ENCODE measurements at places on chromosomes 16 and 17.
A peak's percentile ranks its signal among the peaks of the same experiment; 100 is the strongest.

GRCh38 chr16:67082100-67082499 lies 27.6 kb upstream of the PHAF1 start:
- no peak overlapping the region for H3K4me3 ChIP-seq
- H3K27me3 ChIP-seq: no peaks in the 10 kb centered on the region
- no peak overlapping the region for H3K27ac ChIP-seq
- no peaks in the 10 kb centered on the region for H3K4me1 ChIP-seq

DNA sequence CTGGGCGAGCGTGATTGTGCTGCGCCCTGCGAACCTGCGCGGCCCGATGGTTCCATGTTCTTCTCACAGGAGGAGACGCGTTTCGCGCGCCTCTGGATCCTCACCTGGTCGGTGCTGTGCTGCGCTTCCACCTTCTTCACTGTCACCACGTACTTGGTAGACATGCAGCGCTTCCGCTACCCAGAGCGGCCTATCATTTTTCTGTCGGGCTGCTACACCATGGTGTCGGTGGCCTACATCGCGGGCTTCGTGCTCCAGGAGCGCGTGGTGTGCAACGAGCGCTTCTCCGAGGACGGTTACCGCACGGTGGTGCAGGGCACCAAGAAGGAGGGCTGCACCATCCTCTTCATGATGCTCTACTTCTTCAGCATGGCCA lies 1.0 kb downstream of the FZD2 start:
- H3K4me1 ChIP-seq: peaks cover 22% of the 10 kb centered on the region
- H3K27me3 ChIP-seq: no peaks in the 10 kb centered on the region
- H3K4me3 ChIP-seq: peak overlapping the region; percentile 49
- H3K36me3 ChIP-seq: no peaks in the 10 kb centered on the region
- peak overlapping the region; percentile 94 for H3K27ac ChIP-seq

DNA sequence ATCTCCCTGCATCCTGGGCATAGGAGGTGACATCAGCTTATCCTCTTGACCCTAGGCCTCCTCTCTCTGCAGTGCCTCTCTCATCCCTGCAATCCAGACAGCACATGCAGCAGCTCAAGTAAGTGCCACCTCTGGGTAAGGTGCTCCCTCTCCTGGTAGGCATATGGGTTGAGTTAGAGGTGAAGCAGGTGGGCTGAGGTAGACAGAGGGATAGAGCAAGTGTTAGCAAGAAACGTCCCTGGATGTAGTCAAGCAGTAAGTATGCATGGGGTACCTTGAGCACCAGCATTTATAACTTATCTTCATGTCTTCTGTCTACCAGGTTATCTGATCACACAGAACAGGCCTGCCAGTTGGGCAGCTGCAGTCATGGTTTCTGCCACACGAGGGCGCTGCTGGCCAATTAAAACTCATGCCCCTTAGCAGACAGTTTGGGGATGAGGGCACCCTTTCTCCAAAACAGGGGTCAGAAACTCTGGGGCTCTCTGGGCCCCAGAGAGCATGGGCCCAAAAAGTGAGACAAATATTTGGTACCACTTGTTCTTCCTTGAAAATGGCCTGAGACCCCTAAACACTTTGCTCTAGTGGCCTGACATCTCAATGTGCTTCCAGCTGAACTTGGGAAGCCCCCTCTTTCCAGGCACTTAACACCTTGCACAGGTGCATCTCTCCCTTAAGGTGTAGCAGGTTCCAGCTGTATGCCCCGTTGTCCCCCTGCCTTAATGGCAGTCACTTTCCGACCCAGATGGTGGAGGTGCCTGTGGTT lies 59.8 kb downstream of the NEUROD2 start:
- no peak overlapping the region for H3K27ac ChIP-seq
- H3K4me1 ChIP-seq: no peaks in the 10 kb centered on the region
- H3K36me3 ChIP-seq: peaks cover 8% of the 10 kb centered on the region
- peak; percentile 55 for DNase-seq

DNA sequence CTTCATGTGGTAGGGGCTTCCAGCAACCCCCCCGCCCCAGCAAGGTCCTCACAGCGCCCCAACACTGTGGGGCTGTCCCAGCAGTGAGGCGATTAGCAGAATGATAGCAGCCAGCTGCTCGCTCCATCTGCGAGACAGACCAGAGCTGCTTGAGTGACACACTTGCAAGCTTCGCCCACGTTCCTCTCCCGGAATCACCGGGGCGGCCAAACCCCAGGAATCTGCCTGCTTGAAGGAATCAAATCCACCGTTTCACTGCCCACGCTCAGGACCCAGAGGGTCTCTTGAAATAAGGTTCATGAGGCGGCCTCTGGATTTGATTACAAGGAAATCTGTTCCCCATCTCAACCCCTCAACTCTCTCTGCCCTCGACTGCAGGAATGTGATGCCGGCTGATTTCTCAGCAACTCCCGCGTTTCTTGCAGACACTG lies 356.0 kb downstream of the C16orf95 start:
- H3K4me1 ChIP-seq: peaks cover 9% of the 10 kb centered on the region
- H3K27me3 ChIP-seq: no peaks in the 10 kb centered on the region
- no peak for DNase-seq
- no peaks in the 10 kb centered on the region for H3K36me3 ChIP-seq

DNA sequence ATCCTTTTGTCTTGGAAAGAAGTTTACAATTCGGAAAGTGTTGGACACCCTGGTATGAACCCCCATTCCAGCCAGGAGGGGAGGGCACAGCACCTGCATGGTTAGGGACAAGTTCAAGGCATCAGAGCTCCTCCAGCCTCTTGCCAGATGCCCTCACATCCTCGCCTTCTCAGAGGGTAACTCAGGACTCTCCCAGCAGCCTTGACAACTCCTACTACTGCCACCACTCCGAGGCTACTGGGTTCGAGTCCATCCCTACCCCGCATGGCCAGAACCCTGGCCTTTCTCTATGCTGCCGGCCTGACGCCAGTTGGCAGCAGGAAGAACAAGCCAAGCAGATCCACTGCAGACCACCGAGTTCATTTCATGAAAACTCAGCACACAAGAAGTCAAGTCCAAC lies 34.1 kb downstream of the AXIN2 start:
- H3K27me3 ChIP-seq: no peaks in the 10 kb centered on the region
- H3K4me3 ChIP-seq: no peak overlapping the region
- peak overlapping the region; percentile 47 for H3K27ac ChIP-seq
- peaks cover 9% of the 10 kb centered on the region for H3K36me3 ChIP-seq
- H3K4me1 ChIP-seq: peaks cover 32% of the 10 kb centered on the region

GRCh38 chr16:85712801-85713200 lies 24.0 kb upstream of the GINS2 start:
- peaks cover 26% of the 10 kb centered on the region for H3K27me3 ChIP-seq
- no peaks in the 10 kb centered on the region for H3K36me3 ChIP-seq
- no peak for DNase-seq
- no peak overlapping the region for H3K4me3 ChIP-seq
- H3K27ac ChIP-seq: no peak overlapping the region

DNA sequence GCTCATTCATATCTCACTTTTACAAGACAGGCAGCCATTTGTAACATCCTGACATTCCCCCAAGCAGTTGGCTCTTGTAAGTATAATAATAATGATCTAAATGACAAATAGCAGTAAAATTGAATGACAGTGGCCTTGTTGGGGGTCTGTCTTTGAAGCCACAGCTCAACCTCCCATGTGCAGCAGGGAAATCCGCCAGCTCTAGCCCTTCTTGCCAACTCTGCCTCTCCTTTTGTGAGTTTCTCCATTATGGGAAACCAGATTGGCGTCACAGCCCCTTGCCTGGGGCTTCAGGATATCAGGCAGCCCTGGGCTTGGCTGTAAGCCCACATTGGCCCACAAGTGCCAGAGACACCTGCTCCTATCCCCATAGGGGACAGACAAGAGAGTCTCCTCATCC lies 70.4 kb upstream of the CACNG5 start:
- no peaks in the 10 kb centered on the region for H3K4me1 ChIP-seq
- DNase-seq: no peak
- no peaks in the 10 kb centered on the region for H3K27me3 ChIP-seq
- no peaks in the 10 kb centered on the region for H3K36me3 ChIP-seq

GRCh38 chr17:19321481-19322128 lies 40.9 kb downstream of the B9D1 start:
- peaks cover 11% of the 10 kb centered on the region for H3K4me1 ChIP-seq
- no peaks in the 10 kb centered on the region for H3K27me3 ChIP-seq
- H3K27ac ChIP-seq: peak overlapping the region; percentile 67
- H3K4me3 ChIP-seq: no peak overlapping the region
- no peak for DNase-seq

- no peak for DNase-seq
- H3K4me3 ChIP-seq: no peak overlapping the region
- H3K4me1 ChIP-seq: peaks cover 46% of the 10 kb centered on the region
- no peak overlapping the region for H3K27ac ChIP-seq
Measured at GRCh38 chr16:65280845-65281512, 159.1 kb upstream of the CDH11 start.

GRCh38 chr17:17698371-17698770 lies 17.1 kb downstream of the RAI1 start:
- no peak for DNase-seq
- H3K27me3 ChIP-seq: peaks cover 39% of the 10 kb centered on the region
- H3K36me3 ChIP-seq: no peaks in the 10 kb centered on the region

DNA sequence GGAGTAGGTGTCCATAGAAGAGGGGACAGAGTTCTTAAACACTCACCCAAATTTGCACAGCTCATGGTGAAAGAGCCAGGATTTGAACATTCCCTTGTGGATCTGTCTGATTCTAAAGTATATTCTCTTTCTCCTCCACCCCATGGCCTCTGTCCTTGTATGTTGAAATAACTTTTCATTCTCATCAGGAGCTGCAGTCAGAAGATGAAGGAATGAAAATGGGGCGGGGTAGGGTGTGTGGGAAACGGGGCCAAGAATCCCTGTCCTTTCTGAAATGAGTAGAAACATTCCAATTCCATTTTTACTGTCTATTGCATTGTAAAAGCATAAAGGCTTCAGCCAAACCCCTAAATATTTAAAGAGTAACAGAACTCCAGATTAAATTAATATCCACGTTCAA lies 42.8 kb downstream of the NOG start:
- H3K4me1 ChIP-seq: no peaks in the 10 kb centered on the region
- H3K27ac ChIP-seq: no peak overlapping the region
- H3K4me3 ChIP-seq: no peak overlapping the region

DNA sequence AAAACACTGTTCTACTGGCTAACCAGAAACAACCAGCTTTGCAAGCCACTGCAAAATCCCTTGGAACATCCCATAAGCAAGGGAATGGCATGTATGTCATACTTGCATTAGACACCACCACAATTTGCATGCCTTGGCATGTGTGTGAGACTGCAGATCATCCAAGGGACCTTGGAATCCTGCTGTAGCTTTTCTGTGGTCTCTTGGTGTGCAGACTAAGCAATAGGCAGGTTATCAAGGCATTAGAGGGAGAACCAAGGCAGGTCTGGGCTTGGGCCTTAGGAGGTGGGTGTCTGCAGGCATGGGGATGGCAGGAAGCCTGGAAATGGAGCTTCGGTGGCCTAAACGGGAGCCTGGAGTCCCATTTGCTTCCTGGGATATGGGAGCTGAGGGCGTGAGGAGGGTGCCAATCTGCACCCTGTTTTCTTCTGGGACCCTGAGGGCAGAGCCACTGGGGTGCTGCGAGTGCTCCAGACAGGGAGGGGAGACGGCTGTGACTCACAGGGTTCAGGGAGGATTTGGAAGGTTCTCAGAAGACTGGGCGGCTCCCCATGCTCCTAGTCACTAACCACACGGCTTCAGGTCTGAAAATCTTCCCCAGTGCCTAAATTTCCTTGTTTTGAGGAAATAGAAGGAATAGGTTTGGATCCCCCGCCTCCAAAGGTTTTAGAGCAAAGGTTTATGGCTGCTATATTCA lies 36.6 kb downstream of the FAM20A start:
- no peaks in the 10 kb centered on the region for H3K36me3 ChIP-seq
- no peaks in the 10 kb centered on the region for H3K4me1 ChIP-seq
- no peak for DNase-seq
- H3K27me3 ChIP-seq: no peaks in the 10 kb centered on the region
- H3K27ac ChIP-seq: no peak overlapping the region

- H3K36me3 ChIP-seq: no peaks in the 10 kb centered on the region
- H3K27me3 ChIP-seq: no peaks in the 10 kb centered on the region
- H3K4me1 ChIP-seq: peaks cover 9% of the 10 kb centered on the region
- no peak for DNase-seq
Measured at GRCh38 chr16:66695471-66695934, 1.0 kb downstream of the CMTM4 start.

- H3K36me3 ChIP-seq: peaks cover 4% of the 10 kb centered on the region
- no peak overlapping the region for H3K27ac ChIP-seq
- no peaks in the 10 kb centered on the region for H3K4me1 ChIP-seq
- no peaks in the 10 kb centered on the region for H3K27me3 ChIP-seq
- no peak overlapping the region for H3K4me3 ChIP-seq
Measured at GRCh38 chr17:29170682-29171081, 9.5 kb downstream of the MYO18A start.

DNA sequence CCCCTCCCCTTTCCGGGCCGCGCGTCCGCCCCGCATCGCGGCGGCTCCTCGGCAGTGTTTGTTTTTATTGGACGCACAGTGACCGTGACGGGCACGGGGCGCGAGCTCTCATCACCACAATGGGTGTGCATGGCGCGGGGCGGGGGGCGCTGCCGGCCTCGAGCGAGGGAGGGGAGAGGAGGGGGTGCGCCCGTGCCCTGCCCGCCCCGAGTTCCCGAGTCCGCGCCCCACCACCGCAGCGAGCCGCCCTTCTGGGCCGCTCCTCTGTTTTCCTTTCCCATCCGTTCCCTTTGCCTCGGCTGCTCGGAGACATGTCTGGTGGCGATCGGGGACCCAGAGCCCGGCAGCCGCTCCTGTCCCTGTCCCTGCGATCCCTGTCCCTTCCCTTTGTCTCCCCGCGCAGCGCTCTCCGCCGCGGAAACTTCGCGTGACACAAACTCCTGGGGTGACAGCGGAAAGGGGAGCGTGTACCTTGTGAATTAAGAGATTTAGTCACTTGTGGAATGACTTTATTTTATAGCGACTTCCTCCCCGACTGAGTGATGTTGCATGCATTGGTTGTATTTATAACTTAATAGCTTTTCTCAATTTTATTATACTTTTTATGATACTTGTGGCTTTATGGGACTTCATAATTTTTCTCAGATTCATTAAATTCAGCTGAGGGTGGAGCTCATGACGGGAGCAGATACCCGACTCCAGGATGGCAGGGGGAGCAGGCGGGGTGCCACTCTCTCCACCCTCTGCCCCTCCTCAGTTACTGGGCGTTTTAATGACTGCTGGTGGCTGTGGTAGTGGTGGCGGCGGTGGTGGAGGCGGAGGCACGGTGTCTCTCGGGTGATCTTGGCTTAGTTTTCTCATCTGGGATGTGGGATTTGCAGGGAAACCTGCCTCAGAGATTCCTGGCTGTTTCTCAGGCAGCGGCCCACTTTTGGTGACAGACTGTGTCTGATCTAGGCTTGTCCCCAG lies 40.8 kb downstream of the MRM1 start:
- H3K27ac ChIP-seq: no peak overlapping the region
- peaks cover 61% of the 10 kb centered on the region for H3K27me3 ChIP-seq
- no peaks in the 10 kb centered on the region for H3K4me1 ChIP-seq
- DNase-seq: peak; percentile 40

GRCh38 chr16:82882226-82882625 lies 255.5 kb downstream of the CDH13 start:
- H3K27me3 ChIP-seq: no peaks in the 10 kb centered on the region
- H3K27ac ChIP-seq: no peak overlapping the region
- H3K4me1 ChIP-seq: no peaks in the 10 kb centered on the region
- H3K36me3 ChIP-seq: no peaks in the 10 kb centered on the region
- DNase-seq: peak; percentile 16
